ENCODE measurements at places on chromosomes 12 and 14. TPM values are rescaled to one million over a fixed set of nuclear protein-coding genes. Genes with fewer than 3 reads are reported as not detected.

DNA sequence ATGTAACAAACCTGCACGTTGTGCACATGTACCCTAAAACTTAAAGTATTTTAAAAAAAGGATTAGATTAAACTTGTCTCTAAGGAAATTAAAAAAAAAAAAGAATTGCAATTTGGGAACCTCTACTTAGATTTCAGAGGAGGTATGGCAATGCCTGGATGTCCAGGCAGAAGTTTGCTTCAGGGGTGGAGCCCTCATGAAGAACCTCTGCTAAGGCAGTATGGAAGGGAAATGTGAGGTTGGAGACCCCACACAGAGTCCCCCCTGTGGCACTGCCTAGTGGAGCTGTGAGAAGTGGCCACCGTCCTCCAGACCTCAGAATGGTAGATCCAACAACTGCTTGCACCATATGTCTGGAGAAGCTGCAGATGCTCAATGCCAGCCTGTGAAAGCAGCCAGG lies 279.6 kb upstream of the CCDC196 start:
- no peak for DNase-seq

GRCh38 chr12:115370650-115371049 lies 686.7 kb upstream of the TBX3 start:
- DNase-seq: no peak

DNA sequence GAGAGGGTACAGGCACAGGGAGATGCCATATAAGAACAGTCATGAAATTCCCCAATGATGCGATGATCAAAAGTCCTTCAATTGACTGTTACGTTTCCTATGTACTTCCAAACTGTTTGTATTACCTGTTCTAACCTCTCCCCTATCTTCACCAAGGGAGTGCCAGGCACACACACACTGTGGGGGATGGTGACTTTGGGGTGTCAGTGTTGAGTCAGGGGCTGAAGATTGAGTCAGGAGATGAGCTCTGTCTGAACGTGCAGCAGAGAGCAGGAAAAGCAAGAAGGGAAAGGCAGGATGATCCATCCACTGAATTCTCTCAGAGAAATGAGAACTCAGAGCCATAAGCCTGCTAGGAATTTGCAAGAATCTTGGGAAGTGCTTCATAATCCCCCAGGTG lies 153.4 kb downstream of the EFCAB11 start:
- DNase-seq: no peak

GRCh38 chr12:57188090-57188425 lies 28.5 kb upstream of the NXPH4 start:
- DNase-seq: no peak

DNA sequence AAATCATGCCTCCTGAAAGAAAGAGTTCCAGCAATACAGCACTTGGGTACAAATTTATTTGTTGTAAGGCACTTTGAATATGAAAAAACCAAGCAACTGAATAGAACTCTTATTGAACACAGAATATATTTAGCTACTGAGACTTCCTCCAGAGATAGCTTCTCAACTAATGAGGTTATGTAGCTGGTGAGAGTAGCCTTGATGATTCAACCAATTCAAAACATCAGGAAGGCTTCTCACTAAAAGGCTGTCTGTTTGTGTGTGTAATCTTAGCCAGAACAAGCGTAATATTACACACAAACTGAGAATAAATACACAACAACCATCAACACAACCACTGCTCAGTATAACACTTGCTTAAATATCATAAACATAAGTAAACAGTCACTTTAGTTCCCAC lies 20.4 kb downstream of the EIF2B2 start:
- DNase-seq: no peak

- peak; percentile 65 for DNase-seq
Observed at GRCh38 chr12:112839386-112839972, 47.9 kb downstream of the RPH3A start.

GRCh38 chr14:92460541-92460915 lies 53.1 kb upstream of the RIN3 start:
- DNase-seq: no peak

DNA sequence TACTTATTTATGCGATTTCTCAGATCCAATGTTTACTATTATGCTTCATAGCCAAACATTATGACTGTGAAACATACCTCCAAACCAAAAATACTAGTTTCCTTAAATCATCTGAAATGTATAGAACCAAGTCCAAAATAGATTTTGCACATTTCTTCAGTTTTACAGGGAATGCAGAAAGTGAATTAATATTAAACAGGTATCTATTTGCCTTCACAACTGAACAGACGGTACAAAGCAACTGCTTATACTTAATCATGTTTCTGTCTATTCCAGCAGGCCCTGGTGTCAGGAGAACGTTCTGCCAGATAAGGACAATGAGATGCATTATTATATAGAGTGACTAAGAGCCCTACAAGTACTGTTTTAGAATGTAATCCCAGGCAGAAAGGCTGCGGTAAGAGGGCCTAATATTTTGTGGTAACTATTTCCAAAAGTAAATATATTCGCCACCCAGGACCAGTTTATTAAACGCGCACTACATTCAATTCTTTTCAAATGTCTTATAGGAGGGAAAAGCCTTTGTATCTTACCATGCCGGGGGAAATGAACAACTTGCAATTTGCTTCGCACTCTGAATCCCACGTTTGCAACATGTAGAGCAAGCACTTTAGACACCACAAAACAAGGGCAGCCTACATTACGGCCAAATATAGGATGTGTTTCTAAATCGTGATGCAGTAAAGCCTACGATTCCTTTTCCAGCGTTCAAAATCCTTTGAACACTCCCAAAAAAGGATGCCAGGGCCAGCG lies 1.5 kb downstream of the CORO1C start:
- peak; percentile 66 for DNase-seq

DNA sequence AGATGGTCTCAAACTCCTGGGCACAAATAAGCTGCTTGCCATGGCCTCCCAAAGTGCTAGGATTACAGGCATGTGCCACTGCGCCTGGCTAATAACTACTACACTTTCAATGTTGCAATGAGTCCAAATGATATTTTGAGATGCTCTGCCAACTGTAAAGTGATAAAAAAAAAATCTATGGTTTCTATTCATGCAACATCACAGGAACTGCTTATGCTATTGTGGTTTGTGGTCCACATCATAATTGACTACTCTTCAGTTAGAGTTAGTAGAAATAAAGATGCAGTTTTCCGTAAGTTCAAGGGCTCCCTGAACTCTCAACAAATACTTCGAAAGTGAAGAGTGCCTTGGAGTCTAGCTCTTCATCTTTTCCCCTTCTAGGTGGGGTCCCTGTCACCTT lies 239.4 kb downstream of the C12orf75 start:
- DNase-seq: no peak

- DNase-seq: peak; percentile 32
Observed at GRCh38 chr12:27975222-27976136, 2.9 kb upstream of the PTHLH start.

- no peak for DNase-seq
Observed at GRCh38 chr12:29622251-29622650, 124.8 kb upstream of the OVCH1 start.

DNA sequence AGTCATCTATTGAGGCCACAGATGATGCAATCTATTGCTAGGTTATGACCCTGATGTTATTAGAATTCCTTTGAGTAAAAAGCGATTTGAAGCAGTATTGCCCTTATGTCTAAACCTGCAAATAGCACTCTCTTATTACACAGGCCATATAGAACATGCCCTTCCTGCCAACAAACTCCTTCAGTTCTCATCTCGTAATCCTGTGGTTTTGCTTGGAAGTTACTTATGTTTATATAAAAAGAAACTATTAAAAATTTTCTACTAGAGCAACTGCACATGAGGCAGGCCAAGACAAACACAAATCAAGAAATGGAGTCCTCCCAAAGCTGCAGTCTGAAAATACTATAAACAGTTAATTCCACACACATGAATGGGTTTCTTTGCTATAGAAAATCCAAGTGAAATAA lies 1200.2 kb downstream of the LRFN5 start:
- DNase-seq: no peak

DNA sequence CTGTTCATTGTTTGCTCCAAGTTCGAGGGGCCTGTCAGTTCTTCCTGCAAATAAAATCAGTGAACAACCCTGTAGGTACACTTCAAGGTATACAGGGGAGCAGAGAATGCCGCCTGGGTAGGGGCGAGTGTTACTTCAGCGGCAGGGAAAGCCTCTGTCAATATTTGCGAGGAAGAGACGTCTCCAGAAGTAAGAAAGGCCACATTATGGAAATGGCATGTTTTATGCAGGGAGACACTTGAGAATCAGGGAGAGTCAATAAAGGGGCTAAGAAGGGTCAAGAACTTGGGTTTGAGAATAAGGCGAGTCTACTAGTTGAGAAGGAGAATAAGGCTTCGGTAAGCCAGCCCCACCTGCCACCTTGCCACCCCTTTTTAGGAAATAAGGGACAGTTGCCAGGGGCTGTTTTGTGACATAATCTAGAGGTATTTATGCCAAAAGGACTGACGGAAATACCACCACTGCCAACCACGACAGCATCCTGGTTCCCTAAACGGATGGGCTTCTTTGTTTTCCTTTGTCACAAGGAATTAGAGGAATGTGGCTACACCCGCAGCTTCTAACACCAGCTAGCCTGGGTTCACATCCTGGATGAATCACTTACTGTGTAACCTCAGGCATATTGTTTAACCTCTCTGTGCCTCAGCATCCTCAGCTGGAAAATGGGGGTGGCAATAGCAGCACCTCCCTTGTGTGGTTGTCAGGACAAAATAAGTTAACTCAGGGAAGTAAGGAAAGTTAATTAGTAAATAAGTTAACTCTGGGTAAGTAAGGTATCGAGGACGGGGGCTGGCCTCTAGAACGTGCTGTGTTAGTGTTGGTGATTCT lies 67.7 kb downstream of the EID3 start:
- peak; percentile 66 for DNase-seq

- DNase-seq: no peak
Observed at GRCh38 chr12:101799774-101800173, 31.0 kb downstream of the GNPTAB start.

DNA sequence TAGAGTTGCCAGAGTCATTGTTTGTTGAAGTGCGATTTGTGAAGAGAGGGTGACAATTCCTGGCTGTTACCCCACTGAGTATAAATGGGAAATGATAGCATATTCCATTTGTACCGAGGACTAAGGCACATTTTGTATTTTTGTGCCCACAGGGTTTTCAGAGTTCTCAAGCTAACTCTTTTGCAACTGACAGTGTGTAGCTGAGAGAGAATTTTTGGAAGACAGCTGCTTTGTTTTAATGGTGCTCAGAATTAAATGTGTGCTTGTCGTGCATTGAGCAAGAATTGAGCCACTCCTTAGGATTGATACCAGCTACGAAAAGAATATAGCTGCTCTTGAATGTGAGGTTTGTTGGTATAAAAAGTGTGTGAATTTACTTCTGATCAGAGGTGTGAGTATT lies 21.7 kb downstream of the ANKRD13A start:
- no peak for DNase-seq

- peak; percentile 58 for DNase-seq
Observed at GRCh38 chr14:95547626-95548327, 12.9 kb downstream of the GLRX5 start.

- no peak for DNase-seq
Observed at GRCh38 chr12:106149096-106149784, 10.5 kb upstream of the NUAK1 start.

- DNase-seq: no peak
Observed at GRCh38 chr12:130715150-130715997, 725 bp downstream of the RIMBP2 start.

DNA sequence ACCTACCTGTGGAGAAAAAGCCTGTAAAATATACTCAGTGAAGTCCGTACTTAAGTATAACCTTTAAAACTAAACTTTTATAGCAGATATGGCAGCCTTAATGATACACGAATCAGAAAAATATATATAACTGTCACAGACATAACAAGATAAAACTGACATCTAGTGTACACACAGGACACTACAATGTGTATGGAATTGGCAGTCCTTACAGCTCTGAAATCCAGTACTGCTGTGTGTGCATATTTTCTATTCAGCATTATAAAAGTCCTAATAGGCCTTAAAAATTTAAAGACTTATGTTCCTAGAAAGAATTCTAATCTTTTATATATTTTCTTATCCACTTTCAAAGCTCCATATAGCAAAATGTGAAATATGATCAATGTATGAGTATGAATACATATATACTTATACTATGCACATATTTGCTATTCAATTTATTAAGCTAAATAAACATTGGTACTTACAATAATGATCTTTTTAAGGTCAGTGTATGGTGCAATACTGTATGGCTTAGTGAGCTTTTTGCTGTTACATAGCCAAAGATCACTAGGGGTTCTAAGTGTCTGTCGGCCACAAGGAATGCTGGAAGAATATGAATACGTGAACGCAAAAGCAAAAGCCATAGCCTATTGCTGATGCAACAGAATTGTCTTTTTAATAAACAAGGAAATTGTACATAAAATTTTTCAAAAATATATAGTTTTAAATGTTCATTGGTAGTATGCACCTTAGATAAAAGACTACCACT lies 69.2 kb downstream of the C2CD5 start:
- DNase-seq: no peak

The KRT73 gene
- not detected for total RNA-seq

The GALNT8 gene
- total RNA-seq: not detected

The CFAP54 gene
- total RNA-seq: 1.1 TPM

The FAM186B gene
- 0.19 TPM for total RNA-seq

The TTC9 gene
- total RNA-seq: 5.6 TPM
